WTC11 (cell line): ENCODE measurements at places on chromosomes 4 and X. TPM values are rescaled to one million over a fixed set of nuclear protein-coding genes. Genes with fewer than 3 reads are reported as not detected.

MAGEA3 gene
- 0.80 to 1.8 TPM (median 1.1 TPM) in 3 replicates for total RNA-seq

TIGD2 gene
- total RNA-seq: 5.0 to 6.0 TPM (median 5.3 TPM) in 3 replicates

SLC9A7 gene
- 16.2 to 18.4 TPM (median 18.0 TPM) in 3 replicates for total RNA-seq

PTPN13 gene
- total RNA-seq: 42.5 to 49.7 TPM (median 44.0 TPM) in 3 replicates

CYSLTR1 gene
- total RNA-seq: 0.07 TPM in 3 replicates

ARHGAP6 gene
- total RNA-seq: 0.55 to 1.0 TPM (median 0.89 TPM) in 3 replicates

PTCHD1 gene
- 3.2 to 4.2 TPM (median 3.7 TPM) in 3 replicates for total RNA-seq

CMC4 gene
- total RNA-seq: 3.0 to 6.4 TPM (median 5.9 TPM) in 3 replicates

RASL11B gene
- total RNA-seq: 58.5 to 71.9 TPM (median 69.9 TPM) in 3 replicates

TIMM8A gene
- total RNA-seq: 25.6 to 31.8 TPM (median 28.9 TPM) in 3 replicates

TXK gene
- total RNA-seq: 0.39 to 0.70 TPM (median 0.41 TPM) in 3 replicates

USP17L18 gene
- total RNA-seq: not detected in 3 replicates

PABPC4L gene
- 3.6 to 4.1 TPM (median 3.8 TPM) in 3 replicates for total RNA-seq

RNF113A gene
- 16.5 to 16.9 TPM (median 16.6 TPM) in 3 replicates for total RNA-seq

PAGE2B gene
- 0.46 to 0.94 TPM (median 0.92 TPM) in 3 replicates for total RNA-seq

ERVMER34-1 gene
- 14.6 to 27.8 TPM (median 24.0 TPM) in 3 replicates for total RNA-seq

STEEP1 gene
- total RNA-seq: 24.2 to 25.8 TPM (median 25.5 TPM) in 3 replicates

NAP1L2 gene
- total RNA-seq: 13.0 to 16.2 TPM (median 15.9 TPM) in 3 replicates

HSFX1 gene
- 0.48 to 0.85 TPM (median 0.66 TPM) in 3 replicates for total RNA-seq

EMD gene
- 69.8 to 78.3 TPM (median 72.7 TPM) in 3 replicates for total RNA-seq

CLTRN gene
- total RNA-seq: 1.4 to 2.2 TPM (median 2.2 TPM) in 3 replicates

ADH1A gene
- 0.11 TPM in 1 of 3 replicates, not detected in the others for total RNA-seq

PDE5A gene
- total RNA-seq: 25.6 to 26.4 TPM (median 26.4 TPM) in 3 replicates

WDR17 gene
- total RNA-seq: 4.4 to 4.9 TPM (median 4.6 TPM) in 3 replicates

CYTL1 gene
- 3.2 to 7.9 TPM (median 7.1 TPM) in 3 replicates for total RNA-seq

STAG2 gene
- total RNA-seq: 68.2 to 70.5 TPM (median 69.0 TPM) in 3 replicates

SPOCK3 gene
- 0.24 to 0.27 TPM (median 0.27 TPM) in 3 replicates for total RNA-seq

ERCC6L gene
- total RNA-seq: 17.8 to 19.8 TPM (median 18.4 TPM) in 3 replicates

SRPX gene
- 7.7 to 8.0 TPM (median 7.7 TPM) in 3 replicates for total RNA-seq

GAGE12F gene
- 0.82 TPM in 1 of 3 replicates, not detected in the others for total RNA-seq

NAA11 gene
- 0.09 TPM in 1 of 3 replicates, not detected in the others for total RNA-seq

AKAP4 gene
- not detected in 3 replicates for total RNA-seq

SPANXA1 gene
- total RNA-seq: not detected in 3 replicates

PLAC8 gene
- total RNA-seq: 1.4 to 3.1 TPM (median 1.6 TPM) in 3 replicates

ELOVL6 gene
- 83.8 to 87.4 TPM (median 84.2 TPM) in 3 replicates for total RNA-seq

DMRTC1B gene
- 0.14 to 0.22 TPM (median 0.21 TPM) in 3 replicates for total RNA-seq

MGST2 gene
- total RNA-seq: 13.6 to 14.9 TPM (median 14.8 TPM) in 3 replicates

ETDB gene
- not detected in 3 replicates for total RNA-seq

GABRE gene
- 6.5 to 12.3 TPM (median 11.7 TPM) in 3 replicates for total RNA-seq

ODAM gene
- not detected in 3 replicates for total RNA-seq

ASIC5 gene
- total RNA-seq: not detected in 3 replicates

PJA1 gene
- 37.9 to 43.1 TPM (median 39.9 TPM) in 3 replicates for total RNA-seq

AFP gene
- 1.1 to 1.8 TPM (median 1.8 TPM) in 3 replicates for total RNA-seq
